Stimulated activated CD4-positive, alpha-beta T cell treated with anti-CD3 and anti-CD28 coated beads, Interleukin-1b, Interleukin-23, amount 100 ng/mL, for 1 hour (primary cell): ENCODE measurements at places on chromosomes 6 and 20.

GRCh38 chr6:66396549-66396948, 689.5 kb upstream of the EYS start:
- no peak for DNase-seq

GRCh38 chr20:32477594-32478512, 107.3 kb downstream of the NOL4L start:
- DNase-seq: no peak

GRCh38 chr6:11196511-11197174, 35.8 kb downstream of the NEDD9 start:
- DNase-seq: no peak

DNA sequence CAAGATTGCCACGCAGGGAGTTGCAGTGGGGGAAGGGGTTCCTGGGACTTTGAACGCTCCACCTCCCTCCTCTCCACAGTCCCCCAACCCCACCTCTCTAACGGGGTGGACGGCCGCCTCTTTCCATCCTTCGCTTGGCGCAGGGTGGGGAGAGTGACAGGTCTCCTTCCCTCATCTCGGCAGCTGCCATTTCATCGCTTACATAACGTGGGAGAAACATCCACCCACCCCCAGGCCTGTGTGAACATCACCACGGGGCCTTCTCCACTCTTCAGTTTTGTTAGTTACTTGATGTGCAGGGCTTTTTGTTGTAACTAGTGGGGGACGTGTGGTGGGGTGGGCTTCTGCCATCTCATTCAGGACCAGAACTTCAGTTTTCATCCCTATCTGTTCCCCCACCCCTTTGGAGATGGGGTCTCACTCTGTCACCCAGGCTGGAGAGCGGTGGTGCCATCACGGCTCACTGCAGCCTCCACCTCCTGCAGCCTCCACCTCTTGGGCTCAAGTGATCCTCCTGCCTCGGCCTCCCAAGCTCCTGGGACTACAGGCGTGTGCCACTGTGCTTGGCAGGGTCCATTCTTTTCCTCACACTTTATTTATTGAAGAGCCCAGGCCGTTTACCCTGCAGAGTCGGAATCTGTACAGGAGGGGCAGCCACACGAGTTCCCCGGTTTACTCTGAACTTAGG, 17.7 kb downstream of the RTEL1 start:
- no peak for DNase-seq
